OCI-M1 (cell line): ENCODE measurements at places on chromosomes 7 and 10.

DNA sequence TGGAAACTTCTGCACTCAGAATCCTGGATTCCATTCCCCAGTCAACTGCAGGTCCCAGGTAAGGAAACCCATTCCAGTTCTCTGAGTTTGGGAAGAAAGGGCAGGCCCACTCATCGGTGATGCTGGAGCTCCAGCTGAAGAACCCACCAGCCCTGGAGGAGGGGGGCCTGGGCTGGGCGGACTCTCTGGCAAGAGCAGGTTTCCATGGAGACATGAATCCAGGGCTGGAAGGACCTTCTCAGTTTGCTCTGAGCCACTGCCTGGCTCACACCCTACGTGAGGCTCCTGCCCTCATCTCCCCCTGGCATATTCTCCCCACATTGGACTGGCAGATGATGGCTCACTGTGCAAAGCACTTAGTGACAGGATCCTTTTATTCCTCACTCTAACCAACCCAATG, 73.3 kb upstream of the CPXM2 start:
- DNase-seq, result no peak

DNA sequence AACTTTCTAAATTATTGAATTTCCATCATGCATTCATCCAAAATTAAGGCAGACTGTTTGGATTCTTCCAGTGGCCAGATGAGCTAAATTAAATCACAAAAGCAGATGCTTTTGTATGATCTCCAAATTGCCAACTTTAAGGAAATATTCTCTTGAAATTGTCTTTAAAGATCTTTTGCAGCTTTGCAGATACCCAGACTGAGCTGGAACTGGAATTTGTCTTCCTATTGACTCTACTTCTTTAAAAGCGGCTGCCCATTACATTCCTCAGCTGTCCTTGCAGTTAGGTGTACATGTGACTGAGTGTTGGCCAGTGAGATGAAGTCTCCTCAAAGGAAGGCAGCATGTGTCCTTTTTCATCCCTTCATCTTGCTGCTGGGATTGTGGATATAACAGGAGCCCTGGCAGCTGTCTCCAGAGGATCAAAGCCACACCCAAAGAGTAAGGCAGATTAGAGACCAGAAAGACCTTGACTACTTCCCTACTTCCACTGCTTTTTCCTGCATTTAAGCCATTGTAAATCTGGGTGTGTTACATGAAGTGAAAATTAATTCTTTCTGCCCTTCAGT, 8.2 kb upstream of the CFAP69 start:
- DNase-seq, result no peak

DNA sequence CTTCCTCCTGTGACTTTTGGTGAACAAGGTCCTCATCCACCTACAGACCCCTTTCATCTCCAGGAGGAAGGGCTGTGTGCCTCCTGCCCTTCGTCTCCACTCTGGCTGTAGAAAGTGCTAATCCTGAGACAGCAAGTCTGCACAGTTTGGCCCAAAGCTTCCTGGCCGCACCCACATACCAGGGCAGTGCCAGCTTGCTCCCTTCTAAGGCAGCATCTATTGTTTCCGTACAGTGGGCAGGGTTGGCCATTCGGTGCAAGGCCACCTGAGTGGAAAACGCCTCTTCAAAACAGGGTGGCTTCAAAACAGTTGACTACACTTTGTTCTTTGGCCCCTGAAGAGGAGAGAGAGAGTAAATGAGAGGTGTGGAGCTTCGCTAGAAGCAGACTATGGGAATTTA, 134.1 kb upstream of the KLF14 start:
- DNase-seq, result no peak

GRCh38 chr10:12846718-12847117, 154.8 kb downstream of the CCDC3 start:
- no peak for DNase-seq
